ENCODE measurements at places on chromosomes 4 and X.
A peak's percentile ranks its signal among the peaks of the same experiment; 100 is the strongest.

GRCh38 chr4:22202975-22203710, 254.6 kb upstream of the KCNIP4 start:
- no peak for DNase-seq

GRCh38 chr4:860561-860960, 34.6 kb upstream of the CPLX1 start:
- DNase-seq: no peak

DNA sequence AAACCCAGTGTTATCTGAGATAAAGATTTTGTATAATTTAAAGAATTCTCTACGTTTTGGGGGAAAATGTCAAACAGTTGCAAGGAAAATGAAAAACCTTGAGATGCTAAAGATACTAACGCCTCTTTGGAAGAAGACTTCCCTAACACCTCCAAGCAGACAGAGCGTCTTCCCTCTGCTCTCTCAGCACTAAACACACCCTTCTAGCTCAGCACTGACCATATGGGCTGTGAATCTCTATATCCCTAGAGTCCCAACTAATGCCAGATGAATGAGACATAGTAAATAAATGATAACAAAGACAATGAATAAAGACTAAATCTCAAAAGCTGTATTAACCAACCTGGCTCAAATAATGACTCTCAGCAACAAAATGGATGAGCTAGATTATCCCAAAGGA, 13.3 kb downstream of the FUNDC1 start:
- peak; percentile 39 for DNase-seq

GRCh38 chr4:24765376-24765988, 29.9 kb upstream of the SOD3 start:
- no peak for DNase-seq

DNA sequence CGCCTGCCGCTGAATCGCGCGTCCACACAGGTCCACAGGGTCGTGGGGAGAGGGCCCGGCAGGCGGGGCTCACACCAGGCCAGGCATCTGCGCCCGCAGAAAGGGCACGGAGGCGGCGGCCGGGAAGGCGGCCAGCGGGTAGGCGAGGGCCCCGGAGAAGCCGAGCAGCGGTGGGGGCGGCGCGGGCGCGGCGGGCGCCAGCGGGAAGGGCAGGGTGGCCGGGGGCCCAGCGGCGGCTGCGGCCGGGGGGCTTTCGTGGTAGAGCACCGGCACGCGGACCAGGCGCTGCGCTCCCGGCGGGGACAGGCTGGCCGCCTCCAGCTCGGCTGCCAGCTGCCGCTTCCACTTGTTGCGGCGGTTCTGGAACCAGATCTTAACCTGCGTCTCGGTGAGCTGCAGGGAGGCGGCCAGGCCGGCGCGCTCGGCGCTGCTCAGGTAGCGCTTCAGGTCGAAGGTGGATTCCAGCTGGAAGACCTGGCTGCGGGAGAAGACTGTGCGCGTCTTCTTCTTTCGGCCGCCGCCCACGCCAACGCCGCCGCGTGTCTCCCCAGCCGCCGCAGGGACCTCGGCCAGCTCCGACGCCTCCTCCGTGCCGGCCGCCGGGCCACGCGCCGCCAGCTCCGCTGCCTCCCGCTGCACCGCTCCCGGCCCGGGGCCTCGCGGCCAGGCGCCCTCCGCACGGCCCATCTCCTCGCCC, 3.9 kb downstream of the HMX1 start:
- no peak for DNase-seq

DNA sequence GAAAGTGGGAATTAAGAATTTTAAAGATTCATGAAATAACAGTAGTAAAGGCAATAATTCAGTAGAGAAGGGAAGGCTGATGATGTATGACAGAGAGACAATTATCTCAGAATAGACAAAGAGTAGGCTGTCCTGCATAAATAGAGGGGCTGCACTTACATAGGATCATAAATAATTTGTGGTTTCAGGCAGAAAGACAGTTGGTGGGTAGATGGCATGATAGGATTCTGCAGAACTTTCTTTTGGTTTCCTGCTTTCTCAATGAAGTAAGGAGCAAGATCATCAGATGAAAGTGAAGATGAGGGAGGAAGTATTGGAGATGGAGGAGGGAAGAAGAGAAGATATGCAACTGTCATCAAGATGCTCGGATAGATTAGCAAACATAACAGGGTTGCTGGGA, 604.9 kb upstream of the ZFP42 start:
- no peak for DNase-seq

DNA sequence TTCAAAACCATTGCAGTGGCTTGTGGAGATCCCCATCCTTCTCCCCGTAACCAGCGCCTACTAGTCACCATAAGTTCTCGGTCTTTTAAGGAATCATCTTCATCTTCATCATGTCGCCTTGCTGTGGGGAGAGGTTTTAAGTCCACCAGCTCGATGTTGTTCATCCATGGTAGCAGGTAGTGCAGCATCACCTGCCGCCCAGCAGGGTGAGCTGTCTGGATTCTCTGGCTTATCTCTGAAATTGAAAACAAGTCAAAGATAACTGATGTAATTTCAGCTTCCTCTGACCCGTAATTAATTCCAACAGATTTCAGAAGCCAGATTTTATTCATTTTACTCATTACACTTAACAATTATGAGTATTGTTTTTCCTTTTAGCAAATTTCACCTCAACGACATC, 67.4 kb downstream of the ZAR1 start:
- no peak for DNase-seq

GRCh38 chrX:140053846-140054245, 88.5 kb upstream of the CXorf66 start:
- DNase-seq: no peak

DNA sequence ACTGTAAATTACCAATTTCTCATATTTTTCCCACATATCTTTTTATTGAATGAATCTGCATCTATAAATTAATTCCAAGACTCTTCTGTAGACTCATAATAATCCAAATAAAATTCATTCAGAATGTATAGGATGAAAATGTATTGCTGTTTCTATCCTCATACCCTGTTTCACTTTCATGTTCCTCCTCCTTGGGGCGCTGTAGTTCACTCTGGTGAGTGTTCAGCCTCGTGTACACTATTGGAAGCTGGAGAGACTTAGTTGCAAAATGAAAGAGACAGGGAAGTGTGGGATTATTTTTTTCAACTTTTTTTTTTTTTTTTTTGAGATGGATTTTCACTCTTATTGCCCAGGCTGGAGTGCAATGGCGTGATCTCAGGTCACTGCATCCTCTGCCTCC, 296.1 kb downstream of the TLL1 start:
- DNase-seq: peak; percentile 48

GRCh38 chr4:136741468-136741867, 790.8 kb downstream of the PCDH18 start:
- DNase-seq: no peak

DNA sequence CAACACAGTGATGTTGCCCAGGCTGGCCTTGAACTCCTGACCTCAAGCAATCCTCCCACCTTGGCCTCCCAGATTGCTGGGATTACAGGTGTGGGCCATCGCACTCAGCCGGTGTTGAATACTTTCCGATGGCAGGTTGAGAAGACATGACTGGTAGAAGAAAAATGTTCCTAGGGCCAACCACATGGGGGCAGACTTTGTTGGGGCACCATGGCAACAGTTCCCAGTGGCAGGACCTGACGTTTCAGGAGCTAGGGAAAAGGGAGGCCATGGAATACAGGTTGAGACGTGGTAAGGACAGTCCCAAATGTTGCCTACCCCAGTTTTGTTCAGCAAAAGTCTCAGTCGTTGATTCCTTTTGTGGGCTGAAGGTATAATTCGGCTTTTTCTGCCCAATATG, 134.6 kb downstream of the ASMT start:
- peak; percentile 3 for DNase-seq

DNA sequence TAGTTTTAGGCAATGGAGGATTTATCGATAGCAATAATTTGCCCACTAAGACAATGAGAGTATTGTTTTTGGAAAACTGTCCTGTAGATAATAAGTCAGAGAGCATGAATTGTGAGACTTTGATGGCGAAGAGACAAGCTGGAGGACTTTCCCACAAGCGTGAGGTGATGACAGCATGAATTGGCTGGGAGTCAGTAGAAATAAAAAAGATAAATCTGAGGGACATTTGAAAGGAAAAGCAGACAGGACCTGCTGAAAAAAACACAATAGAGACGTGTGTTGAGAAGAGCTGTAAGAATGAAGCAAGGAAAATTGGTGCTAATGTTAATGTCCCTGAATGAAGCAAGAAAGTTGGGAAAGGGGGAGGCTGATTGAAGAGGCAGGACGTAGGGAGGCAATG, 233.5 kb downstream of the DCTD start:
- DNase-seq: no peak

DNA sequence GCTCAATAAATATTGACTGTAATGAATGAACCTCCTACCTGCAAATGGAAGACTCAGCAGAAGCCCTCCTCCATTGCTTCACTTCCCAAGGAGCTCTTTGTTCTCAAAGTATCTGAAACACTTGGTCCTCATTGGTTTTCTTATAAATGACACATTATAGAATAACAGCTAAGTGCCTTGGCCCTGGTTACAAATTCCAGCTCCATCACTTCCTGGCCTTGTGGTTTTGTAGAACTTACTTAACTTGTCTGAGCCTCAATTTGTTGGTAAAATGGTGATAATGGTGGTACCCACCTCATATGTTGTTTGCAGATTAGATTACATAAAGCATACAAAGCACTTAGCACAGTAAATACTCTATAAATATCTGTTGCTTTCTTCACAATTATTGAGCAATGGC, 25.2 kb upstream of the SMIM20 start:
- DNase-seq: no peak

DNA sequence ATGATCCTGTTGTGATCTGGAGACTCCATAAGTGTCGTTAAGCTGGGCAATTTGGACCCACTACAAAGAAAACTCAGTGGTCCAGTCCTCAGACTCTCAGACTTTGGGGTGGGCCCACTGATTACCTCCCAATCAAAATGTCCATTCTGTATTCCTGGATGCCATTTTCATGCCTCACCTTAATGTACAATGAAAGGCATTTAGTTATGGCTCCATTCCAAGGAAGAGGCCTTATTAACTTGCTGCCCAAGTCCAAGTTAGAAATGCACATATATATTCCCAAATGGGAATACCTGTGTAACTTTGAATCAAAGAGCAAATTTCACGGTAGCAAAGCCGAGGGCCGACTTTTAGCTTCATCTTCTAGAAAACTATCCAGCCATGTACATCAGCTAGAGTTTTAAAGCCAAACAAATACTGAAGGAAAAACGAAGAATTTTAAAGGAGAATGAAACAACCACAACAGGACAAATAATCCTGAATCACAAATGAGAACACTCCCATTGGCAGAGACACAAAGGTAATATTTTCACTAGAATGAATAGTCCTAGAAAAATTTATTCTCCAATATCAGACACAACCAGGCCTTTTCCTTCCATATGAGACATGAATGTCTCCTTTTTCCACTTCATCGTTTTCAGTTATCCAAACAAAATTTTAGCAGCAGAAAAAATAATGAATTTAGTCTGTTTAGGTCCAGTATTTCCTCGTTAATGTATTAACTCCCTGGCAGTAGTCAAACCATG, 63.7 kb upstream of the HHIP start:
- no peak for DNase-seq

DNA sequence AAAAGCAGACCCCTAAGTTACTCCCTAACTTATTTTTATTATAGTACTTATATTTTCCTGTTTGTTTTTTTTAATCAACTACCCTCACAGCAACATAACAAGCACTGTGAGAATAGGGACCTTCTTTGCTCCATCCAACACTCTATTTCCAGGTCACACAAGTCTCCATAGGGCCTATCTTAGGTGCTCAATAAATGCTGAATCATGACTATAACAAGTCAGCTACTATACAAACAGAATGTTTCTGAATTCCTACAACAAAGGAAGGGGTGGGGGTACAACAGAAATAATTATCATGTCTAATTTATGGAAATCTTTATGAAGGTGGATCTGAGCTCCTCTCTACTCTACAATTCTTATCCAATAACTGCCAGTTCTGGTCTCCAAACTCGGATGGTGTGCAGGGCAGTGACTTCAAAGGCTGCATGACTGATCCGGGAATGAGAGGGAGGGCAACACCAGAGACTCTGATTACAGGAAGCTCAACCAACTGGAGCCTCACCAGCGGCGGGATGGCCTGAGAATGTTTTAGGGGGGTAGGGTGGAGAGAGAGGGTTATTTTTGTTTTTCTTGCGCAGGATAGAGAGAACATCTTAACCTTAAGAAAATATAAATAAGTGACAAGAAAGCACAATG, 71.1 kb downstream of the HADH start:
- no peak for DNase-seq

DNA sequence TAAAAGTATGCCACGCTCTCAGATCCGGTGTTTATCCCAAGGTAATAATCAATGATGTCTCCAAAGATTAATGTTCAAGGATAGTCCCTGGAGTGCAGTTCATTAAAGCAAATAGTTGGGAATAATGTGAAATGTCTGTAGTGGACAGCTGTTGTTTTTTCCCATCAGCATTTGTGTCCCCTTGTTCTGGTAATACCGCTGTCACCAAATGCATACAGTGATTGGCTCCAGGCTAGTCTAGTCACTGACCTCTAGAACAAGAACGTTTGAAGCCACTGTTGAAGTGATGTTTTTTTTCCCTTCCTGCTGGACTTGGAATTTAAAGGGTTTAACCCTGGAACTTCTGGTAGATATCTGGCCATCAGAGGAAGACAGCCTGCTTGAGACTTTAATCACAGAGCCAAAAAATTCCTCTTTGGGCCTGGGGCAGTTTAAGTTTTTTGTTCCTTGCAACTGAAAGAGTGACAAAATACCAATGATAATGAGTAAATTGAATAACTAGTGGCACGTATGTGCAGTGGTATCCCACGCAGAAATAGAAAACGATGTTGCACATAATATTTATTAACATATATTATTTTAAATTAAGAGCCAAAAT, 30.6 kb downstream of the HSD17B11 start:
- DNase-seq: peak; percentile 31

- DNase-seq: no peak
These were observed 23.5 kb downstream of the ARAP2 start for GRCh38 chr4:36220776-36221175.

DNA sequence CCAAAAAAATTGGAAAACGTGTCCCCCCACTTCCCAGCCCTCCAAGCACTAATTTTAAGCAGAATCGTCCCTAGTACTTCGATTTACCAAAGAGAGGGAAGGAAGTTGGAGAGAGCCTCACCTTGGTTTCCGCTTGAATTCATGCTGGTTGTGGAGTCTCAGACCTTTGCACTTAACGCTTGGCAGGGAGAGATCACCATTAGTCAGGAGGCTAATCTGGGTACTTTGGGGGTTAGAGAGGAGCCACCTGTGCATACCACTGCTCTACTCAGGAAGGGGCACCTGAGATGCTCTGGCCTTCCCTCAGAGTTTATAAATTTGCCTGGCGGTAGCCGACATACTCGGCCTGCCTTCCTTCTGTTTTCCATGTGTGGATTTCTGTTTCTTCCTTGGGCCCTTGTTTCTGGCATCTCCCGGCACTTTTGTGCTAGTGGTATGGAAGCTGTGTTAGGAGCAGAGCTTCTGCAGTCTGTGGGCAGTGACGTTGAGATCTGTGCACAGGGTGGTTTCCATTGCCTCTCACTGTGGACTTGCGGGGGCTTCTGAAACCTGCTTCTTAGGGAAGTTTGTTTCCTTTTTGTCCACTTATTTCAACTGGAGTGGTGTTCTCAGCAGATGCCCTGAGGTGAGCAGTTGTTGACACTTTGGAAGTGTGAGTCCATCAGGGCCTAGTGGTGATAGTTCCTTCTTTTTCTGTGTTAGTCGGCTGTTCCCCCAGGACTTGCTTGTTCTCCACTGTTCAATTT, 104.2 kb downstream of the TMEM131L start:
- DNase-seq: no peak
